Stimulated activated CD8-positive, alpha-beta memory T cell treated with anti-CD3 and anti-CD28 coated beads, Interleukin-7, amount 100 ng/mL, for 24 hours (primary cell): ENCODE measurements at places on chromosomes 6 and 20.

DNA sequence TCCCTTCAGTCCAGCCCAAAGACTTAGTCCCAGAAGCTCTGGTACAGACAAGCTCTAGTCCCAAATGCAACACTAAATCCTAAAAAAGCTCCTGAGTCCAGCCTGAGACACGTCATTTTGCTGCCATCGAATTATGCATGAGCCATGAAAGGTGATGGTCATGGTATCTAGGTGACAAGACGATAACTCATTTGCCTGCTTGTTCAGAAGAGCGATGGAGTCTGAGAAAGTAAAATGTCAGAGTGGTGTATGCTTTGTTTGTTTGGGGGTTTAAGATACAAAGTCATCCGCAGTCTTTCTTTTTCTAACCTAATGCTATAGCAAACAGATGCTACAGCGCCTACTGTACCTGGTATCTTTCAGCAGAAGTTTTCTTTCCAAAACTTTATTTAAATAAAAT, 54.7 kb downstream of the SLC23A2 start:
- DNase-seq, result no peak

- DNase-seq, result no peak
Measured at GRCh38 chr20:40225596-40225995, 463.4 kb downstream of the MAFB start.

- DNase-seq, result no peak
Measured at GRCh38 chr6:15926256-15926655, 202.6 kb upstream of the MYLIP start.

DNA sequence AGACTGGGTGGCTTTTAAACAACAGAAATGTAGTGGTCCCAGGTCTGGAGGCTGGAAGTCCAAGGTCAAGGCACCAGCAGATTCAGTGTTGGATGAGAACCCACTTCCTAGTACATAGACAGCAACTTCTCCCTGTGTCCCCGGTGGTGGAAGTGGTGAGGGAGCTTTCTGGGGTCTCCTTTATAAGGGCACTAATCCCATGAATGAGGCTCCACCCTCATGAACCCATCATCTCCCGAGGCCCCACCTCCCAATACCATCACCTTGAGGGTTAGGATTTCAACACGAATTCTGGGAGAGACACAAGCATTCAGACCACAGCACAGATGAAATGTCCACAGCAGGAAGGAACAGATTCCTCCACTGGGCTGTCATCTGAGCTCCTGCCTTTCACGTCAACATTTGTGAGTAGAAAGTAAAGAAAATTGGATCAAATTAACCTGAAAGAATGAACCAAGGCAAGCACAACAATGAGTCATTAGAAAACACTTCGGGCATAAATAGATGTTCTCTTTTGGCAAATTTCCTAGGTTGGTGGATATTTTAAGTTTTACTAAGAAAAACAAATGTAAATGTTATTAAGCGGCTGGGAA, 130.7 kb downstream of the RNASET2 start:
- no peak for DNase-seq

DNA sequence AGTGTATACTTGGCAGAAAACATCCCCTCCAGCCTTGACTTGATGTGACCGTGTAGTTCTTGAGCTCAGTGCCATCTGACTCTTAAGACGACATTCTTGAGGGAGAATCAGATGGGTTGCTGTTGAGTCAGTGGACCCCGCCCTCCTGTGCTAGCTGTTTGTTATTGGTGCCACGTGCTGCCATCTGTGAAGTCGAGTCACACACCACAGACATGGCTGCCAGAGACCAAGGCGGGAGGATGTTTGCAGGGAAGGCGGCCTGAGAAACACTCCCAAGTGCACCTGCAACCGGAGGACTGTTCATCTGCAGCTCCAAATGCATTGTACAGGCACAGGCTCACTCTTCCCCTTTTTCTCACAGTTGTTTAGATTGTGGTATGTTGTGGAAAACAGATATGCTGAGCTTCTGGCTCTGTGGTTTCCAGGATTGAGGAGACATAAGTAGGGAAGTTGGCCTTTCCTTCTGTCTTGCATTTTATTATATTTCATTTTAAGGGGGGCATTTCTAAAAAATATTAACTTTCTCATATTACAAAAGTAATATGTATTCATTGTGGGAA, 345.3 kb upstream of the ZFP64 start:
- DNase-seq, result no peak

DNA sequence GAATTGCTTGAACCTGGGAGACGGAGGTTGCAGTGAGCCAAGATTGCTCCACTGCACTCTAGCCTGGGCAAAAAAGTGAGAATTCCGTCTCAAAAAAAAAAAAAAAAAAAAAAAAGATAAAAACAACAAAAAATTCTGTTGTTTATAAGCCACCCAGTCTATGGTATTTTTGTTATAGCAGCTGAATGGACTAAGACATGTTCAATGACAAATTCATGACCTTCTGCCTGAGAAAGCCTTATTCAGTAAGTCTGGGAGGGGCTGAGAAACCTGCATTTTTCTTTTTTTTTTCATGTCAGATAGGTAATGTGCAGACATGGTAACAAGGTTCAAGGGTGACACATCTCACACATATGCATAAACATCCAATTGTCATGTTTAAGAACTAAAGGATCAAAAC, 40.4 kb upstream of the TRAF3IP2 start:
- DNase-seq, result no peak

DNA sequence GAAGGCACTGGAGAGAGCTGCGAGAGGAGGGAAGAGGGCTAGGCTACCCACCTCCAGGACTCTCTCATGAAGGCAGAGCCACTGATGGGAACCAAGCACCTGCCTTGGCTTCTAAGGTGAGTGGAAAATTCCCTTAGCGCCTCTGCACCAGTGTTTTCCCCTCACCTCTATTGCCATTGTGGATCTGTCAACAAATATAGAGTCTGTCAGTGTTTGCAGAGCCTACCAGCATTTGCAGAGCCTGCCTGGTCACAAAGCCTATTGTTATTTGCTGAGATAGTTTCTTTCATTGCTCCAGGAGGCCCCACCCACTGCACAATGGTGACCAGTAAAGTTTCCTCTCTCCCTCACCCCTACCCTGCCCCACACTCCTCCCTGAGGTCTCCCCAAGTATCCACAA, 141.9 kb downstream of the MRPL14 start:
- DNase-seq, result no peak

GRCh38 chr20:63067721-63068560, 61.2 kb upstream of the BHLHE23 start:
- no peak for DNase-seq

DNA sequence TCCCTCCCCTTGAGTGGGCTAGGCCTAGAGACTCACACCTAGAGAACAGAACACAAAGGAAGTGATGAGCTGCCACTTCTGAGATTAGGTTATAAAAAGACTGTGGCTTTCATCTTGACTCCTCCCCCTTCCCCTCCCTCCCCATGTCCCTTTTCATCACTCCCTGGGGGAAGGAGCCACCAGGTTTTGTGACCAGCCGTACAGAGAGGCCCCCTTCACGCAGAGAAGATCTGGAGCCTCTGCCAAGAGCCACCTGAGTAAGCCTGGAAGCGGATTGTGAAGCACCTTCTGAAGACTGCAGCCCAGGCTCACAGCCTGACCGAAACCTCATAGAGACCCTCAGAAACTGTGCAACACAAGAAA, 118.4 kb upstream of the NXT1 start:
- DNase-seq, result no peak

GRCh38 chr20:25310268-25310920, 62.5 kb downstream of the PYGB start:
- no peak for DNase-seq

DNA sequence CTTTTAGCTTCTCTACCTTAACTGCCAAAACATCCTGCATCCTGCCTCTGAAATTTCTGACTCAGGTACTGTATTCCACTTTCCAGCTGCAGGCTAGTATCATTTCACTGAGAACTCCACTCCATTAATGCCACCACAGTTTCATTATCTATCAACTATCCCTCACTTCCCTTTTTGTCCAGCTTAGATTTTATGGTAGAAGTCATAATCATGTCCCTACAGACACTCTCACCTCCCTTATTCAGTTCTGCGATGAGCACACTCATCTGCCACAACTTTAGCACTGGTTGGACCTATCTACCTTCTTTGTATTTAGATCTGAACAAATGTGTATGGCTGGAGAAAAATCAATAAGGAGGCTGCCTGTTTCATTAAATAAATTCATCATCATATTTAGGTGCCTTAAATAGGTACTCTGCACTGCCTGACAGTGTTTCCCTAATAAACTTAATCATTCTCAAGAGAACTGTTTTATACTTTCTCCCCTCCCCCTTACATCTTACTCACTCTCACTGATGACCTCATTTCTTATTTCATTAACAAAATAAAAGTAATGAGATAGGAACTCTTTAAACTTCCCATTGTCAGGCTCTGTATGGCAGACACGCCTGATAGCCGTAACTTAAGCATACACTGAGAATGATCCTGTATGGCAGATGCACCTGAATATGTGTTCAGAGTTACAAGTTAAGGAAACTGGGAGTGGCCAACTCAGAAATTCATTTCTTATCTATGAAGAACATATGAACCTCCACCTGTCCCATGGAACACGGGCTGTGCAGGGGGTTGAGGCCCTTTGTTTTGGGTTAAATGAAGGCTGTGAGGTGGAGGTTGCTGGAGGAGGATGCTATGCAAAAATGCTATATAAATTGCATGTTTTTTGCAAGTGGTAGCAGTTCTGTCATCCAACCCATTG, 95.3 kb upstream of the MAN1A1 start:
- no peak for DNase-seq

- no peak for DNase-seq
Measured at GRCh38 chr20:34491226-34491931, 24.8 kb upstream of the DYNLRB1 start.

- DNase-seq, result no peak
Measured at GRCh38 chr6:156845454-156846155, 68.4 kb downstream of the ARID1B start.

GRCh38 chr6:107832151-107833056, 8.3 kb upstream of the SCML4 start:
- DNase-seq, result no peak

DNA sequence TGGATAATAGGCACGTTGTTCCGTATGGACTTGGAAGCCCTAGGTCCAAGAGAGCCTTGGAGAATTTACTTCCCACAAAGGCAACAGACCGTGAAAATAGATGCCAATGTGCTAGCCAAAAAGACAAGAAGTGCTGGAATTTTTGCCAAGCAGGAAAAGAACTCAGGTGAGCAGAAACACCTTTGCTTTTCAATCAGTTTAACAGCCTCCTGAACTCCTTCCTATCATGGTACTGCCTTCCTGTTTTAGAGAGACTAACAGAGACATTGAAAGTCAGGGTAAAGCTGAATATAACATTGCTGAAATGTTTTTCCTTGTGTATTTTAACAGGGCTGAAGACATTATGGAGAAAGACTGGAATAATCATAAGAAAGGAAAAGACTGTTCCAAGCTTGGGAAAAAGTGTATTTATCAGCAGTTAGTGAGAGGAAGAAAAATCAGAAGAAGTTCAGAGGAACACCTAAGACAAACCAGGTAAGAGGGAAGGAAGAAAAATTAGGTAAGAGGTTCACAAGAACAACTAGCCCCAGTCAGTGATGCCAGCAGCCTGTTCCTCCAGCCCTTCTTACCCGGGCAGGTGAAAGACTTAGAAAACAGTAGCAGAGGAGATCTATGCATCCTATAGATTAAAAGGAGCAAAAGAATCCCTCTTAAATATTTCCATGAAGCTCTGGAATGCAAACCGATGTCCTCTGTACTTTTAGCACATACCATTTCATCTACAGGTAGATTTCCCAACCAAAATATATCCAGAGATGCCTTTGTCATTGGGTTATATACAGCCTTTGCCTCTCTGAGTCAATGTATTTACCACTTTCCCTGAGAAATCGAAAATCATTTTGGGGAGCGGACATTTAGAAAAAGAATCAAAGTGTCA, 4.0 kb downstream of the EDN1 start:
- no peak for DNase-seq

DNA sequence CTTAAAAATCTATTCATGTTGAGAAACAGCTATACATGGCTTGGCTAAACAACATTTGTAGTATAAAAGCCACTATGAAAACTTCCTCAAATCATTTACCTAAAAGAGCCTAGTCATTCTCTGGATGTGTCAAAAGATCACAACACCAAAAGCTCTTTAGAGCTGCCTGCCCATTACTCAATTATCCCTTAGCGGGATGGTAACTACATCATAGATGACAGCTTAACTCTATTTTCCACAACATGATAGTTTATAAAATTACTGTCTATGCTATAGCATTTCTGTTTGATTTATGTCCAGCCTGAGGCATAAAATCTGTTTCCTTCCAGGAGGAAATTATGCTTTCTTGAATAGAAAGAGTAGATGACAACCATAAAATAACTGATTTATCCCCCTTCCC, 777.6 kb upstream of the HS3ST5 start:
- no peak for DNase-seq

DNA sequence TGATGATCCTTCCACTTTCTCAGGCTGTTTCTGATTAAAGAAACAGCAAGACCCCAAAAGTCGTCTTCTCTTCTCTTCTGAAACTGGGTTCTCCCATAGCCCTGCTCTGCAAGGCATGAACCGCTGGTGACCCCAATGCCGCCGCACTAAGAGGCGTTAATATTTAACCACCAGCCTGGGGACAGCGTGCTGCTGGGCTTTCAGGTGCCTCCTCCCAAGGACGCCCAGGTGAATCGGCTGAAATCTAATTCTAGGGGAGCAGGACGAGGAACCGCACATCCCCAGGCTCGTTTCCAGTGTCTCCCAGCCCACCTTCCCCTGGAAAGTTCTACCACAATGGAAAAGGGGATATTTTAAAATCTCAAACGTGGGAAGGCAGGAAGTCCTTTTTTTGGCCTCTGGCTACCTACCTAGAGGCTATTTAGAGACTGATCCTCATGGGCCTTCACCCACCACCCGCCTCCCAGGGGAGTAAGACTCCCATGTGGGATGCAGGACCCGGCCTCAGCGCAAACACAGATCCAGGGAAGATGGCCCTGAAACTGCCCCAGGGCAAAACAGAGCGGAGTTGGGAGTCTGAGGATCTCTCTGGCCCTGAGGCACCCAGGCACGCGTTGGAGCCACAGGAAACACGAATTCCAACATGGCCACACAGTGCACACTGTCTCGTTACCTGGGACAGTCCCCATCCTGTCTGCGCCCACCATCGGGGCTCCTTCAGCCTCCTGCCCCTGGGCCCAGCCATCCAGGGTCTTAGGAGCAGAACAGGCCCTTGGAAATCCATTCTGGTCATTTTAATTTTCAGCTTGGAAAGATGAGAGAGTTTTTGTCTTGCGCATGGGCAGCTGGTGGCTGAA, 56.2 kb downstream of the BMP7 start:
- no peak for DNase-seq

DNA sequence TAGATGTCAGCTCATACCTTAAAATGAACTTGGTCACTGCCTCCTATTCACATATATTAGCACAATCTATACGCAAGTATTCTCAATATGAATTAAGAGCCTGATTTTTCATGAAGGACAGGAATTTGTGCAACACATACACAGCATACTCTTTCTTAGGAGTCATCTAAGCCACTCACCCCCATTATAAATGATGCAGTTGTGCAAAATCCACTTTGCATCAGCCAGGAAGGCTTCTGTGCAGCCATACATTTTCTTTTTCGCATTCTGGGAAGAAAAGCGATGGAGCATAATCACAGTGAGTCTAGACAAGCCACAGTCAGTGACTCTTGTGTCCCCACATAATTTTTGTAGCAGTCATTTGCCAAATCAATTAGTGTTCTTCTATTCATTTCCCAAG, 66.5 kb downstream of the ZMYND8 start:
- no peak for DNase-seq

GRCh38 chr6:167576050-167576741, 250.5 kb upstream of the AFDN start:
- DNase-seq, result no peak
